ENCODE measurements at places on chromosomes 2 and 18. TPM values are rescaled to one million over a fixed set of nuclear protein-coding genes. Genes with fewer than 3 reads are reported as not detected.

Gene PPIL3
- 16.8 TPM for total RNA-seq

Gene TANC1
- total RNA-seq = 53.2 TPM

GRCh38 chr2:47070920-47071824, 83.9 kb downstream of the STPG4 start:
- peak; percentile 67 for DNase-seq

DNA sequence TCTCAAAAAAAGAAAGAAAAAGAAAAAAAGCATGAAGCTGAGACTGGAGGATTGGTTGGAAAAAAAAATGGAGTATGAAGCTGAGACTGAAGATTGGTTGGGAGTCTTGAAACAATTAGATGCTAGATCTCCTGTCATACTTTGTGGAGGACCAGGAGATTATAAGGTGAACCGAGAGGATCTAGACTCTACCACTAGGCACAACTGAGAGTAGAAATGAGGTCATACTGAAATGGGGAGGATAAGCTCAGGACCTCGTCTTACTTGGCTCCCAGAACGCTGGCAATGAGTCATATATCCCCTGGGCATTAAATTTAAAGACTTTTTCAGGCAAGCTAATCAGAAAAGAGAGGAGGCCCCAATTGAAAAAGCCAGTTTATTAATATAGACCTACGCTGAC, 3.3 kb upstream of the ORC2 start:
- no peak for DNase-seq

Gene ANTXR1
- 39.6 TPM for total RNA-seq

DNA sequence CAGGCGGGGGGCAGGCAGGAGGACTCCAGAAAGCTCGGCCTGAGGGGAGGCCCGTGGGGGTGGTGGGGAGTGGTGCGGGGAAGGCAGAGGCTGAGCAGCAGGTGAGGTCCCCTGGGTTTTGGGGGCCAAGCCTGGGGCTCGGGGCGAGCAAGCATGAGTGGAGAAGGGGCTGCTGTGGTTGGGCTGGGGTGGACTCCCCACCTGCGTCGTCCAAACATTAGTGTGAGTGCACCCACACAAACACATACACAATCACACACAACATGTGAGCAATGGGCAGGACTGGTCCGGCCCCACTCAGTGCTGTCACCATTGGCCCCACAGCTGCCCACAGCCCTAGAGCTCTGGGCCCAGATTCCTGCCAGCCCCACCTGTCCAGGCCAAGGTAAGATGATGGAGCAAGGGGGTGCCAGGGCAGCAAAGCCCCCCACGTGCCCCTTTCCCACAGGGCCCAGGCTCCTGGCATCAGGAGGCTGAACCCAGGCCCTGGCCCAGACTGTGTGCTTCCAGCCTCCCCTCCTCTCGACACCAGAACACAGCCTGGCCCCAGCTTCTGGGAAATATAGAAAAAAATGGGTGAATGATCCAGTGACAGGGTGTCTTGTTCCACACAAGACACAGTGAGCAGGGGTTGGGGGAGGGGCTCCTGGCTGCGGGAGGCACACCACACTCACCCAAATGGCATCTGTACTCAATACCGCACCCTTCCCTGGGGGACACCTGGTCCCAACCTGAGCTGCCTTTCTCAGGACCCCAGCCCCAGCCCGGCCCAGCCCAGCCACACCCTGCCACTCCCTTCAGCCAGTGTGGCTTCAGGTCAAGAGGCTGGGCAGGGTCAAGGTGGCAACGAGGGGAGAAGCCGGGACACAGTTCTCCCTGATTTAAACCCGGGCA, 463 bp upstream of the ALPP start:
- no peak for DNase-seq

Gene AQP12B
- 2.5 TPM for total RNA-seq

Gene SCG2
- 3.2 TPM for total RNA-seq

DNA sequence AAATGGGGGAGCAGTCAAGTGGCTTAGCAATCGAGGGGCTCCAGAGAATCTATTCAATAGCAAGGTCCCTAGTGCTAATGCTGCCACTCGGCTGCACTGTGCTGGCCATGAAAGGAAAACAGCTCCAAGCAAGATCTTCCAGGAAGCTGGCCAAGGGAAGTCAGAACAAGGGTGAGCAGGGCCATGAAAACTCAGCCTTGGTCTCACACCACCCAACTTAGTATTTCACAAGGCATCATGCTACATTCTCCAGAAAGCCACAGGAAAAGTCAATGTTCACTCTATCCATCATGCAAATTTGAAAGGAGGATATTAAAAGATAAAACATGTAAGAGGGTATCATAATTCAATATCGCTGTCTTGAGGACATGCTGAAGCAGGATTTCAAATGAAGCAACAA, 35.7 kb downstream of the NRP2 start:
- DNase-seq = no peak

GRCh38 chr18:45805551-45805950, 19.9 kb upstream of the SIGLEC15 start:
- DNase-seq = no peak

Gene ANKRD29
- 9.7 TPM for total RNA-seq

Gene TGFA
- 33.8 TPM for total RNA-seq

DNA sequence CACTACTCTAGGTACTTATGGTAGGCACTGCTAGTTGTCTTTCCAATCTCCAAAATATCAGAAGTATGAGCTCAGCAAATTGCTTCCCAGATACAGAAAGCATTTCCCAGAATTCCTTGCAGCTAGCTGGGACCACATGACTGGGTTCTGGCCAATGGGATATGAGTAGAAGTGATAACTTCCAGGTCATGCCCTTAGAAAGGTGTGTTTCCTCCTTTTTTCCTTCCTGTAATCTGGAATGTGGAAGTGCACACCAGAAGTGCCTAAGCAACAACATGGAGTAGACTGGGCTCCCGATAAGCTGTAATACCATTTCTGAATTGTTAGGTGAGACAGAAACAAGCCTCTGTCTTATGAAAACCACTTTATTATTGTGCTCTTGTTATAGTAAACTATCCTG, 279.8 kb downstream of the ZNF385B start:
- no peak for DNase-seq

GRCh38 chr18:32867936-32868335, 95.1 kb upstream of the KLHL14 start:
- no peak for DNase-seq
